Osteocyte (in vitro differentiated cells): ENCODE measurements at places on chromosomes 16 and 17. TPM values are rescaled to one million over a fixed set of nuclear protein-coding genes. Genes with fewer than 3 reads are reported as not detected.

DNA sequence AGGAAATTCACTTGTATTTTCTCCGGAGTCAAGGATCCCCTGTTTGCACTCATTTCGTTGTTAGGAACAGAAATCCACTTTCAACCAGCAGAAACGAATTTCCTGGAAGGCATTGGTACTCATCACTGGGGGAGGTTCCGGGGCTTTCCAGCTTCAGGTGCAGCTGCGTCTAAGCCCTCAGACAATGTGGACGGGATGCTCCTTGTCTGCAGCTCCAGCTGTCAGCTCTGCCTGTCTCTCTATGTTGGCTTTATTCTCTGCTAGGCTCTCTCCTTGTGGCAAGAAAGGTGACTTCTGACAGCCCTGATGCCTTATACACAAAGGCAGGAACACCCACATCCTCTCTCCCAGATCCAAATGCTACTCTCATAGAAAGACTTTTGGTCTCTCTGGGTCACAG, 183.9 kb upstream of the HSBP1 start:
- DNase-seq = peak; percentile 48

DNA sequence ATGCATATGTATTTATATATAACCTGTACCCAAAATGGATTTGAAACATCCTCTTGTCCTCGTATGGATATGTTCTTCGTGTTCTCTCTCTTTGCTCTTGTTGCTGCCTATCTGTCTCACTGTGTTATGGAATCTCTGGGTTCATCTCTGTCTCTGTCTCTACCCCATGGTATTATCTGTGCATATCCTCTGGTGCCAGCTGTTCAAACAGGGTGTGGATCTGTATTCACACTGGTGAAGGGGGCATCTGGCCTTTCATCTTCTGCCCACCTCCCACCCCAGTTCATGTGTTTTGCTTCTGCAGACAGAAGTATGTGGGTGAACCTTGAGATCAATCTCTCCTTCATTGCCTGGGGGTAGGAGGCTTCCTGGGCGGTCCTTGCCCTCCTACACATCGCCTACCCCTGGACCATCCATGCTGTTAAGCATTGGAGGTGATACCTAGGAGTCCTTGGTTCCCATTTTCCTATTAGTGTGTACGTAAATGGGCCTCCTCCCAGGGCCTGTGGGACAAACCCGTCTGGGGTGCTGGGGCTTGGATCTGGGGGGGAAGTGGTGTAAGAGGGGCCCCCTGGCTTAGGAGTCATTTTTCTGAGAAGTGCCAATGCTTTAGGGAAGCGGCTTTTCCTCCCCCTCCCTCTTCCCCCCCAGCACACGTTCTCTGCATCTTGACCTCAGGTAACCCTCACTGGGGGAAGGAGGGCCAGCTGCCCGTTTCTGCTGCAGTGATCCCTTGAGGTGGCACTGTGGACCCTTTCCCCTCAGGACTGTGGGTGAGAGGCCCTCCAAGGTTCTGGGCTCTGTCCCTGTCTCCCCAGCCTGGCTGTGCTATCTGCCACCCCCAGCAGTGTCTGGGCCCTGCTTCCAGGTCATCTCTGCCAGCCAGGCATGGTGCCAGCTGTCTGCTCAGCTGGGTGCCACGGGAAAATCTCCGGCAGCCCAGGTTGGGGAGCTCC, 21.1 kb downstream of the RARA start:
- no peak for DNase-seq

GRCh38 chr16:80346111-80346632, 194.6 kb upstream of the DYNLRB2 start:
- peak; percentile 72 for DNase-seq

- DNase-seq = no peak
Observed at GRCh38 chr16:46947900-46948547, 25.4 kb downstream of the DNAJA2 start.

GRCh38 chr17:80091376-80091775, 10.0 kb upstream of the GAA start:
- DNase-seq = no peak

GRCh38 chr16:4142268-4142667, 26.0 kb upstream of the ADCY9 start:
- no peak for DNase-seq

- DNase-seq = no peak
Observed at GRCh38 chr17:29093090-29093871, 50.3 kb downstream of the PIPOX start.

- DNase-seq = no peak
Observed at GRCh38 chr17:75460295-75460694, 3.9 kb downstream of the TMEM94 start.

GRCh38 chr16:68345351-68345810, 34.6 kb downstream of the PRMT7 start:
- DNase-seq = no peak

- DNase-seq = no peak
Observed at GRCh38 chr17:82924812-82925211, 85.0 kb upstream of the ZNF750 start.

GRCh38 chr16:66166490-66166889, 200.0 kb upstream of the CDH5 start:
- no peak for DNase-seq

DNA sequence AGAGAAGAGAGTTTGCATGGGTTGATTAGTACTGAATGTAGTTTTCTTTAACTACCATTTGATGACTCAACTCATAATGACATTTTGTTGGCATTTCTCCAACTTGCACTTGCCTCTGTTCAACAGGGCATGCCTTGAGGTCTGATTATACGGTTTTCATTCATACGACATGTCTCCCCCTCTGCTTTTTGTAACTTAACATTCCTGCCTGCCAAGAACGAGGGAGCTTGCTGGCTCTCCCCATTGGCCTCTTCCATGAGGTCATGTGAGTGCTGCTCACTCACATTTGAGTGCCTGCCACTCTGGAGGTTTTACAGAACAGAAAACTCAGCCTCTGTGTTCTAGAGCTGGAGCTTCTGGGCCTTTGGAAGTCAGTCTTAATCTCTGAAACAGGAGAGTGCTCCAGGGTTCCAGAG, 19.7 kb downstream of the MAP2K6 start:
- DNase-seq = no peak

The PLCD3 gene
- total RNA-seq = 92.3 and 111 TPM in 2 replicates

The CMTM2 gene
- not detected in 2 replicates for total RNA-seq
